ENCODE measurements at places on chromosomes 4 and X.

GRCh38 chr4:25533256-25533655, 122.4 kb upstream of the SLC34A2 start:
- peaks cover 19% of the 10 kb centered on the region for H3K4me1 ChIP-seq
- no peak for DNase-seq
- H3K27ac ChIP-seq = no peak overlapping the region
- H3K36me3 ChIP-seq = no peaks in the 10 kb centered on the region
- no peaks in the 10 kb centered on the region for H3K27me3 ChIP-seq

DNA sequence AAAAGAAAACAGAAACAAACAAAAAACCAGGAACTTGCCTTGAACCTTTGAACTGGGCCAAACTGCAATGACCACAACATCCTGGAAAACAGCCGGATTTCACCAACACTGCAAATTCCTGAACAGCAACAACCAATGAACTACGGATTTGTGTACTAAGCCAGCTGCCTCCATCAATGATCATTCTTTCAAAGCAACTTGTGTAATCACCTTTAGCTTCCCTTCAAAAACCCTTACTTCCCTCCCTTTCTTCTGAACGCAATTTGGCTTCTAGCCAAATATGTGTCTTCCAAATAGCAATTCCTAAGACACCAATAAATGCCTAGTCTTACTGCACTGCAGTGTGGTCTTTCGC, 98.5 kb upstream of the FAM47C start:
- no peaks in the 10 kb centered on the region for H3K27me3 ChIP-seq
- no peaks in the 10 kb centered on the region for H3K4me1 ChIP-seq
- H3K36me3 ChIP-seq = no peaks in the 10 kb centered on the region
- no peak overlapping the region for H3K4me3 ChIP-seq
- DNase-seq = no peak
- H3K27ac ChIP-seq = no peak overlapping the region

GRCh38 chr4:141448490-141448889, 187.9 kb upstream of the IL15 start:
- H3K4me3 ChIP-seq = no peak overlapping the region
- no peaks in the 10 kb centered on the region for H3K27me3 ChIP-seq
- no peak for DNase-seq
- H3K4me1 ChIP-seq = no peaks in the 10 kb centered on the region
- no peak overlapping the region for H3K27ac ChIP-seq
- no peaks in the 10 kb centered on the region for H3K36me3 ChIP-seq

DNA sequence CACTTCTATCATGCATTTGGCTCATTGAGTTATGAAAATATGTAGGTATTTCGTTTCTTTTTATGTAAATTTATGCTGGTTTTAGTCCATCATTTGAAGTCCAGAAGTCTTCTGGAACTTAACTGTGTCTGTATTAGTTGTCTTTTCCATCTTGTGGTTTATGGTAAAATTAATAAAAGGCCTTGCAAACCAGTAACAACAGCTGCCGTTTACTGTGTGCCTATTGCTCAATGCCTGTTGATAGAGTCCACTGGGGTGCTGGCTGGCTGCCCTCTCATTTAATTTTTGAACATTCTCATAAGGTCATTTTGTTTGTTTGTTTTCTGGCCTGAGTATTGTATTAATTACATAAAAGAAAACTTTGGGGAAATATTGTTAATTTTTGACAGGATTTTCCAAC, 98.0 kb downstream of the NAA11 start:
- no peak overlapping the region for H3K27ac ChIP-seq
- H3K4me3 ChIP-seq = no peak overlapping the region
- no peaks in the 10 kb centered on the region for H3K27me3 ChIP-seq
- no peak for DNase-seq

DNA sequence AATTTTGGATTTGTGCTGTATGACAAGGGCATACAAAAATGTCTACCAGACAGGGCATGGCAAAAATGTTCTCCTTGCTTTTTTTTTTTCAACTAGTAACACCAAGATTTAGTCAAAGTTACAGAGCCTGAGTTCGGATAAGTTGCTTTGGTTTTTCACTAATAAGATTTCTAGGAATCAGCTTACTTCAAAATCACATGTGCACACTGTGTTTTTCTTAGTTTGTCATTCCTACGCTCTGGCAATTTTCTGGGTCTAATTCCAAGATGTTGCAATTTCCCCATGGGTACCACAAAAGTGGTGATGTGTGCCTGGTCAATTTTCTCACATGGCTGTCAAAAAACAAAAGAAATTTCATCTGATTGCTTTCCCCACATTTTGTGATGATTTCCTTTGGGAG, 6.3 kb downstream of the C1QTNF7 start:
- H3K27ac ChIP-seq = no peak overlapping the region
- no peaks in the 10 kb centered on the region for H3K4me1 ChIP-seq
- H3K4me3 ChIP-seq = no peak overlapping the region
- DNase-seq = no peak
- H3K36me3 ChIP-seq = no peaks in the 10 kb centered on the region
